ENCODE measurements at places on chromosomes 16 and 17.

DNA sequence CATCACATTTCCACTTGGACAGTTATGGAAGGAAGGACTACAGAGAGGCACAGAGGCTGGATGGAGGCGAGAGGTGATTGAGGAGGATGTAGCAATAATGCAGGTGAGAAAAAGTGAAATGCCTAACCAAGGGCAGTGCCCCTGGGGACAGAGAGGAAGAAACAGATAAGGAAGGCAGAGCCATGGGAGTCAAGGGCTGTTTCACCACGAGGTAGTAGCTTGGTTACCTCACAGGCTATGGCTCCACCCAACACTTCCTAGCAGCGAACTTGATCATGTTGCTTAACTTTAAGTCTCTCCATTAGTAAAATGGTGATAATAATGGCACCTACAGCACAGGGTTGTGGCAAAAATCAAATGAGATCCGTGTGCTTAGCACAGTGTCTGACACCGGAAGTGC is 83.9 kb downstream of the YPEL2 start:
- no peak for DNase-seq

GRCh38 chr16:67040906-67041305 is 12.0 kb downstream of the CBFB start:
- no peak for DNase-seq

- no peak for DNase-seq
Measured at GRCh38 chr16:50390371-50390771, 21.6 kb upstream of the BRD7 start.

GRCh38 chr17:61128661-61129115 is 271.0 kb upstream of the TBX2 start:
- DNase-seq: no peak

DNA sequence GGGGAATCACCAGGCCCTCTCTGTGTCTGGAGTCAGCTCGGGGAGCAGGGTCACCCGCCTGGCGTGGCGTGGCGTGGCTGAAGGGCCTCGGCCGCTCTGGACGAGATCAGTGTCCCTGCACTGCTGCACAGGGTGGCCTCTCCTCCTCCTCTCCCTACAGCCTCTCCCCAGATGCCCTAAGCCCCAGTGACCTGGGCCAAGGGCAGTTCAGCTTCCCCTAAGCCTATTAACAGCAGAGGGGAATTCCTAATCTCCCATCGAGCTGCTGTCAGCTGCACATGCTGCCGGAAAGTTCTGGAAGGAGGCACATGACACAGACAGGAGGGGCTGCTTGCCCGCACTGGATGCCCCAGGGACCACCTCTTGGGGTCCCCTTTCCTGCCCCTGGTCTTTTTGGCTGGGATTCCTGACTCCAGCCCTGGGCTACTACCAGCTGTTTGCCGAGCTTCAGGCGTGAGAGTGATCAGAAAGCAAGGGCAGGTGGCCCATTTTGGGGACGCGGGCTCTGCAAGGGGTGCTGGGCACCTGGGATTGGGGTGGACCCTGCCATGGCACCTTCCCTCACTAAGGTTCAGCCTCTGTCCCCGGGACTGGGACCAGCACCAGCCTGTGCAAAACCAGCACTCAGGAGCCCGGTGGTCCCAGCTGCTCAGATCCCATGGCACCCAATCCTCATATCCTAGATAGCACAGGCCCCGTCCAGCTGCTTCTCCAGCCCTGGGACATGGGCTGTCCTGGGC is 794 bp downstream of the PDE6G start:
- DNase-seq: no peak

DNA sequence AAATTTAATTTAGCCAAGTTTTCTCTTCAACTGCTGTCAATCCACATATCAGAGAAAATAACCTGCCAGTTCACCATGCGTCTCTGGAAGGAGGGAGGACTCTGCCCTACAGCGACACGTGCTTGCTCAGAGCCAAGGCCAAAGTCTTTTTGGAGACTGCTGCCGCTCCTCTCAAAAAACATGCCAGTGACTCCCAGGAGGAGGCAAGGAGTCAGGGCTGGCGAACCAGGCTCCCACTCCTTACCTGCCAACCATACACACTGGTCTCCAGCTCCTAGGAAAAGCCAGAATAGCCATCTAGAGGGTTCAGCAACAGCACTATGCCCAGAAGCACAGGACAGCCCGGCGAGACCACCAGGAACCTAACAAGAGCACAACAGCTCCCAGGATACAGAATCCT is 73.0 kb downstream of the ANKRD11 start:
- no peak for DNase-seq

GRCh38 chr16:87145181-87146176 is 171.7 kb downstream of the C16orf95 start:
- no peak for DNase-seq

GRCh38 chr17:29574732-29575510 is 6.4 kb downstream of the TP53I13 start:
- DNase-seq: no peak

DNA sequence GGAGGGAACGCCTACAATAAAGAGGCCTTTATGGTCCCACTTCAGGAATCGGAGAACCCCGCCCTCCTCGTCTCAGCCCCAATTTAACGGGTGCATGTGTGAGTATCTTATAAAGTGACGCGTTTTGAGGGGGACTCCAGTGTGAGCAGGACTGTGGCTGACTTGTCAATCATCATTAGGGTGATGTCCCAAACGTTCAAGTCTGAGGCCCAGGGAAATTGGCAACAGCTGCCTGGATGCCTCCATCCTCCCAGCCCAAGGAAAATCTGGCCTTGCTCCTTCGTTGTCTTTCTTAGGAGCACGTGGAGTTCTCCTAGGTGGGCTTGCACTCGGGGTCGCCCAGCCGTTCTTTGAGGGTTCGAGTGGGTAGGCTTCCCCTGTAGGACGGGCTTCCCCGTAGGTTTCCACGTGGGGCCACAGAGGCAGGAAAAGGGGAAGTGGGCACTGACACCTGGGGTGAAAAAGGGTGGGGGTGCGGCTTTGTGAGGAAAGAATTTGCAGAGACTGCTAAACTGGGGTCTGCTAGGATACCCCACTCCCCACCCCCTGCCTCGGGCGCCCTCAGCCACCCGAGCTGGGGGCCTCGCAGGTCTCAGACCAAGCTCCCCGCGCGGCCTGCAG is 561 bp upstream of the HERPUD1 start:
- DNase-seq: no peak

- DNase-seq: no peak
Measured at GRCh38 chr17:49455272-49455861, 39.7 kb upstream of the NGFR start.

DNA sequence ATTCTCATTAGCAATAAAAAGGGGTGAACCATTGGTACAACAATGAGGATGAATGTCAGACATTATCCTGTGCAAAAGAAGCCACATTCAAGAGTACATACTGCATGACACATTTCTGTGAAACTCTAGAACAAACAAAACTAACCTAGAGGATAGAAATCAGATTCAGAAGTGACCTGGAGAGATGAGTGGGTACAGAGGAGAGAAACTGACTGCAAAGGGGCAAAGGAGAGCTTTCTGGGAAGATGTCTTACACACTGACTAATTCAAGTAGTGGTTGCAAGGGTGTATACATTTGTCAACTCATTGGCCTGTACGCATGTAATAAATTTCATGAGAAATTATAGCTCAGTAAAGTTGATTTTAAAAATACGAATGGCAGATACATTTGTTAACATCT is 115.6 kb downstream of the GAS7 start:
- DNase-seq: no peak

DNA sequence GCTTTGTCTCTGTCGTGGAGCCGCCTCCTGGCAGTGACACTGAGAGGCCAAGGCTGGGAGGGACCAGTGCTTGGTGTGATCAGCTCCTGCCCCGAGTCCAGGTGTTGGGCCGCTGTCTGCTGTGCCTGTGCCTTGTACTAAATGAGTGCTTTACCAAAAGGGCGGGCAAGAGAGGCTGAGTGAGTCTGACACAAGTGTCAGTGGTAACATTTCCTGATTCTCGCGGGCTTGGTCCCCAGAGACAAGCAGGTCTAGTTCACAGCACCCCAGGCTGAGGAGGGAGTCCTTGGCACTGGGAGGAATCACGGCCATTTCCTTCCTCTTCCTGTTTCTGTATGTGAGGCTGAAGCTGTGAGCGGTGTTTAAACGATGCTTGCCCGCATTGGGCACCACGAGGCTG is 30.2 kb downstream of the PLD6 start:
- DNase-seq: no peak

GRCh38 chr16:62041401-62041800 is 5.2 kb upstream of the CDH8 start:
- DNase-seq: peak; percentile 23

DNA sequence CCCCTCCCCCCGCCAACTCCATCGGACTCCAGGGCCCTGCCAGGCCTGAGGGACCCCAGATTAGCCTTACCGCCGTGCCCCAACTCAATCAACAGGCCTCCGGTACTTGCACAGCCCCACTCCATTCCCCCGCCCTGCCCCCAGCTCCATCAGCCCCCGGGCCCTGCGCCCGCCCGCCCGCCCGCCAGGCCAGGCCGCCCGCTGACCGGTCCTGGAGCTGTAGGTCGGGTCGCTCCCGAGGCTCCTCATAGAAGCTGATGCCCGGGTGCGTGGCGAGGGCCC is 308 bp downstream of the GTF3C1 start:
- no peak for DNase-seq

DNA sequence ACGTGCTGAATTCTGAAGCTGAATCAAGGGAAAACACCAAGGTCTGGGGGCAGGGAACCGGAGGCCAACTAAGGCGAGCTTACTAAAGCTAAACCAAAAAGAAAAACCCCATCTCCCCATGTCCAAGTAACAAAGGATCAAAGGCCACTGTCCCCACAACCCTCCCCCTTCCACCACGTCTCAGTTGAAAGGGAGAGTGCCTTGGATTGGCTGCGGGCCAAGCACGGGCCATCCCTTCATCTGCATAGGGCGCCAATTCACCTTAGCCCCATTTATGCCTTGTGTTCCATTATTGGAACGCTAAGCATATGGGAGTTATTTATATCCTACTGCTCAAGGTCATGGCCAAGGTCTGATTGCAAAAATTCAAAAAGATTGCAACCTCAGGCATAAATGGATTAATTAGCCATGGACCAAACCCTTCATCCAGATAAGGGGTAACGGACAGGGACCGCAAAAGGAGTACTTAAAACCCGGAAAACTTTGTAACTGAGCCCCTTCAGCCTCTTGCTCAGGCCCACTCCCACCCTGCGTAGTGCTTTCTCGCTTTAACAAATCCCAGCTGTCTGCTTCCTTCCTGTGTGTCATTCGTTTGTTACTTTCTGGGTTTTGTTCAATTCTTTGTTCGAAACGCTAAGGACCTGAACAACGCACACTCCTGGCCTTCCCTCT is 740 bp upstream of the ATP6V0D1 start:
- no peak for DNase-seq

DNA sequence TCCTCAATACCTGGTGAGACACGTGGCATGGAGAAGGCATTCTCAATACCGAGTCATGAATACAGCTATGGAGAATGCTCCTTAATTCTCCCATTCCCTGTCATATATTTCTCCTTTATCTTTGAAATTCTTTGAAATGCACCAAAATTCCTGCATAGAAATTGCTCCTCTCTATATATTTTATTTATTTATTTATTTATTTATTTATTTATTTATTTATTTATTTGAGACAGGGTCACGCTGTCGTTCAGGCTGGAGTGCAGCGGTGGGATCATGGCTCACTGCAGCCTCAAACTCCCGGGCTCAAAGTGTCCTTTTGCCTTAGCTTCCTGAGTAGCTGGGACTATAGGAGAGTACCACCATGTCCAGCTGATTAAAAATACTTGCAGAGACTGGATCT is 190.3 kb upstream of the MAF start:
- no peak for DNase-seq

GRCh38 chr16:20271893-20272292 is 55.4 kb downstream of the GP2 start:
- DNase-seq: no peak

DNA sequence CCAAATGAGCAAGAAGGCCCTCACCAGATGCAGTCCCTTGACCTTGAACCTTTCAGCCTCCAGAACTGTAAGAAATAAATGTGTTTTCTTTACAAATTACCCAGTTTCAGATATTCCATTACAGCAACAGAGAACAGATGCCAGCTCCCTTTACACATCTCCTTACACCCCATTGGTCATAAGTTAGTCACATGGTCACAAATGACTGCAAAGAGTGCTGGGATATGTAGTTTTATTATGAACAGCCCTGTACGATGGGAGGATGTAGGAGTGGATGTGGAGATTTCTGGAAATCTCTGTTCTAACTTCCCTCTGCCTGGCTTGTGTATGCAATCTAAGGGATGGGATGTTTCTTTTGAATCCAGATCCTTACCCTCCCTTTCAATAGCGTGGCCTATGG is 13.3 kb upstream of the RPL38 start:
- no peak for DNase-seq

GRCh38 chr17:40735016-40735415 is 20.1 kb downstream of the KRT25 start:
- DNase-seq: no peak

- no peak for DNase-seq
Measured at GRCh38 chr17:16419929-16420271, 4.5 kb downstream of the TRPV2 start.

- DNase-seq: no peak
Measured at GRCh38 chr17:9771465-9771864, 19.9 kb downstream of the DHRS7C start.

- DNase-seq: no peak
Measured at GRCh38 chr17:71505200-71505599, 615.6 kb upstream of the SOX9 start.

DNA sequence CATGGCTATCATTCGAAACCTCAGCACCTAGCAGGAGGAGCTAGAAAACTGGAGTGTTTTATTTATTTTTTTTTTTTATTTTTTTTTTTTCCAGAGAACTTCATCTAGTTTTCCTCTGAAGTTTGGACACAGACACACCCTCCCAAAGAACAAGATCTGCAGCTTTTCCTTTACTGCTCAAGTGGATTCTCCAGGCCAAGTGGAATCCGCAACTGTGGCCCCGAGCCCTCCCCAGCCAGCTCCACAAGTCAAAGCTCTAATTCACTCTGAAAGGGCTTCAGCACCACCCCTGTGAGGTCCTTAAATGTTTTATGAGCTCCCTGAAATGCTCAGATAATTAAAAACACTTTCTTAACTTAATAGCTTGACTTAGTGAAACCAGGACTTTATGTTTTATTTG is 332.1 kb upstream of the DYNLRB2 start:
- no peak for DNase-seq

GRCh38 chr17:36675250-36675649 is 73.9 kb downstream of the MRM1 start:
- DNase-seq: no peak

Data from kidney glomerular epithelial cell (primary cell).